ENCODE measurements at places on chromosomes 7 and 10.
A peak's percentile ranks its signal among the peaks of the same experiment; 100 is the strongest.

- no peak for DNase-seq
Measured at GRCh38 chr7:143369678-143370651, 7.5 kb upstream of the FAM131B start.

GRCh38 chr7:122588621-122589020, 110.3 kb downstream of the RNF133 start:
- no peak for DNase-seq

GRCh38 chr7:101564778-101565211, 64.3 kb downstream of the MYL10 start:
- DNase-seq, result no peak

- DNase-seq, result no peak
Measured at GRCh38 chr10:86673827-86674581, 5.7 kb downstream of the LDB3 start.

DNA sequence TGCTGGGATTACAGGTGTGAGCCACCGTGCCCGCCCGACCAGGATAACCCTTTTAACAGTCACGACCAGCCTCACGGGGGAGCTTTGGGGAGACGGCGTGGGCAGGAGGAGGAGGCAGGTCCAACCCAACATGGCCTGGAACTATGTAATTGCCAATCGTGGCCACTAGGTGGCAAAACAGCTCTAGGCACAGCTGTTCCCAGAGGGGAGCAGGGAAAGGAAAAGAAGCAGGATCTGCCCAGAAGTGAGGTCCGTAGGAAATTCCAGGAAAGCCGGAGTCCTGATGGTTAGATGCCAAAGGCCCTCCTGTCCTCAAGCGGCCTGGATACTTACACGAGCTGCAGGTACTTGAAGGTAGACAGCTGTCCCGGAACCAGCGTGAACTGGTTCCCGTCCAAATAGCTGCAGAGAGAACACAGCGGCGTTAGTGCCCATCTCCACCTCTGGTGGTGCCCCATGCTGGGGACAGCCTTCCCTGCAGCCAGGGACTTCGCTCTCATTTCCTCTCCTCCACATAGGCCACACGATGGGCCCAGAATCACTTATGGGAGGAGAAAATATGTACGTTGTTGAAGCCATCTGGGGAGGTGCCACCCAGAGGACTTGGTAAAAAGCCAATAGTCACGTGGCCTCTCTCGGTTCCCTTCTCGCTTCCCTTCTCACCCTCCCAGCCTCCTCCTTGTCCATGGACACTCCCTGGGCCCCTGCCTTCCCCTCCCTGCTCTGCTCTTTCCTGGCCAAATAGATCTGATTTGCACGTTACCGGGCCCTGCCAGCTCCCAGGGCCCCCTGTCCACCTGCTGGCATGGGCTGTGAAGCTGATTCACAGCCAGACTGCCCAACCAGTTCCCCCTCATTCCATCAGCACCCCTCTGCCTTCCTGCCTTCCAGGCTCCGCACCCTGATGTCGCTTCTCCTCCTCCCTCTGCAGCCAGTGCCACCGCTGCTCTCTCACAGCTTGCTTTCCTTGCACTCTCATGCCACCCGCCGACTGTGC, 148.1 kb downstream of the SLIT1 start:
- DNase-seq, result peak; percentile 64

GRCh38 chr10:58625070-58625469, 112.4 kb downstream of the BICC1 start:
- DNase-seq, result no peak

- peak; percentile 94 for DNase-seq
Measured at GRCh38 chr7:35799846-35800717, 775 bp upstream of the SEPTIN7 start.

DNA sequence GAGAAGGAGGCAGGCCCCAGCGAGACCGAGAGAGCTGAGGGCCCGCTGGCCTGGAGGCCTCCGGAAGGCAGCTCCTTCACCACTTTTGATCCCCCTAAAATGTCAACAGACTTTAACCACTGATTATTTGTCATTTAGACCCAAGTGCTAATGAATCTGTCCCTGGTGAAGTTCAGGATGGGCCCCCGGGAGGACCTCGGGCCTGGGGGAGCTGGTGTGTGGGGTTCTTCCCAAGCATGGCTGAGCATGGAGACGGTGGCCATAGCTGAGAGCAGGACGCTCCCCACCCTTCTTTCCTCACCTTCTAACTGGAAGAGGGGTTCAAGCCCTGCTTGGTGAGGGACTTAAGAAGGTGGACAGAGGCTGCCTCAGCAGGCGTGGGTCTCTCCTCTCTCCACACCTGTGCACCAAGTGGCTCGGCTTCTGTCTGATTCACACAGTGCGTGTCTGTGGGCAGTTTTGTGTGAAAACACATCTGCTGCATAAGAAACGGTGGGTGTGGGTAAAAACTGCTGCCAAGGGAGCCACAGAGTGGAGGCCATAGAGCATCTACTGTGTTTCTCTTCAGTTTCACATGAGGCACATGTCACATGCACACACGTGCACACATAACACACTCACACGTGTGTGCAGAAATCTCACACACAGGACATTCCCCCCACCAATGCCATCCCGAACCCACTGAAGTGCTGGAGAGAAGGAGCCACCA, 53.5 kb upstream of the VIPR2 start:
- DNase-seq, result no peak

GRCh38 chr7:84108787-84109186, 85.8 kb downstream of the SEMA3A start:
- no peak for DNase-seq

DNA sequence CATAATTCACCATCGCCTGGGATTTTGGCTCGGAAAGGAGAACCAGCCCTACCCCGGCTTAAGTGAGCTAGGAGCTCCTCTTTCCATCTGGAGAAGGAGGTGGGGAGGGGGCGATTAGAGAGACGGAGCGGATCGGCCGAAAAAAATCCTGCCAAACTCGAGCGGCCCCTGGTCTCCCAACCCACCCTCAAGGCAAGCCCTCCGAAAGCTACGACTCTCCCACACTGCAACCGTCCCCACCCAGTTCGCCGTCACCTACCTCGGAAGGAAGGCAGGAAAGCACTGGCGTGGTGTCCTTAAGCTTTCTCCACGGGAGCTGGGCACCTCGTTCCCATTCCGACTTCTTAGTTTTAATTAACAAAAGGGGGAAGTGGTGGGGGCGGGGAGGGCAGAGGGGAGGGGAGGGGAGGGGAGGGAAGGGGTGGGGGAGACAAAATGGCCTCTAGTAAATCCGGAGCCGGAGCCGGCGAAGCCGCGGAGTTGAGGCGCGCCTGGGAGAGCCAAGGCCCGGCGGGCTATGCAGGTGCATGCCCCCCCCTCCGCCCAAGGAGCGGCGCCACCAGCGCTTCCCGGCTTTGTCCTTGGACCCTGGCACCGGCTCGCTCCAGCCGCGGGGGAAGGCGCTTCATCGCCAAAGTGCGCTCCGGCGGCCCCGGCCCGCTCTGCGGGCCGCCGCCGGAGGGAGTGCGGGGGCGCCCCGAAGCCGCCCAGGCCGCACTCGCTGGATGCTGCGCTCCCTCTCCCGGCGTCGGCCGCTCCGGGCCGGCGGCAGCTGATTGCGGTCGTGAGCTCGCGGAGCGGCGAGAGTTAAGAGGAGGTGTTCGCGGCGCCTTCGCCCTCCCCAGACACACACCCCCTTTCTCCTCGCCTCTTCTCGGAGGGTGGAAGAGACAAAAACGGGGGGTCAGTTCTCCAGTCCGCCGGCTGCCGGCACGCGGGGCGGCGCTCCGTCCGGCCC, at the start of gene LRRC4:
TSS of gene LRRC4 (minus strand) at position 784 of the 958 bp plus-strand sequence. CDS start 797 bp downstream, outside the sequence.
- DNase-seq, result peak; percentile 55
